Coronary artery (tissue), 2 donors: ENCODE measurements at places on chromosomes 6 and 20.

DNA sequence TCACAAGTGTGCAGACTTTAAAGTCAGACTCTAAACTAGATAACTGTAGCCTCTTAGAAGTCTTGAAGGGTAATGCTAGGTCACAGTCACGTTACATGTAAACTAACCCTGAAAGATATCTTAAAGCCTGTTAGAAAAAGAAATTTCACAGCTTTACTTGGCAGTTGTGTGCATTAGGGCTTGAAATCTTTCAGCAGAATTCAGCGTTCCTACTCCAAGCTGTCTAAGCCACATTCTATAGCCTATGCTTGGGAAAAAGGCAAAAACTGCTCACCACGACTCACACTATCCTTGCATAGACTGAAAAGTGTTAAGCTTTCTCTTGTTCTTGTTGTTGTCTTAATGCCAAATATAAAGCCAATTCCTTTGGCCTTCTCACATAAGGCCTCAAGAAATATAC lies 338.0 kb upstream of the SASH1 start:
- no peak for DNase-seq

DNA sequence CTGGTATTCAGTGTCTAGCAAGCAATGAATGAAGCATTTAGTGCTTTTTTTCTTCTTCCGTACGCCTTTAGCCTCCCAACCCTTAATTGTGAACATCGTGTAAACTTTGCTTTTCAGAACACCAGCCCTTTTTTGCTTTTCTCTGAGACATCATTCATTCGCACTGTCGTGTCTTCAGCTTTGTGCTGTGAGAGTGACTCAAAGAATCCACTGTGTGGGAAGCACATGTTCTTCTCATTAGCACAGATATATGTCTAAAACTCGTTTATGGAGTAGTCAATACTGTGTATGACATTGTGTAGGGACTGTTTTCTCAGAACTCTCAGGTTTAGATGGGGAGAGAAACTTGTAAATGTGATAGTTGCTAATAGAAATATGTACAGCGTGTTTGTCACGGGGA lies 279.1 kb downstream of the FARS2 start:
- DNase-seq: no peak

DNA sequence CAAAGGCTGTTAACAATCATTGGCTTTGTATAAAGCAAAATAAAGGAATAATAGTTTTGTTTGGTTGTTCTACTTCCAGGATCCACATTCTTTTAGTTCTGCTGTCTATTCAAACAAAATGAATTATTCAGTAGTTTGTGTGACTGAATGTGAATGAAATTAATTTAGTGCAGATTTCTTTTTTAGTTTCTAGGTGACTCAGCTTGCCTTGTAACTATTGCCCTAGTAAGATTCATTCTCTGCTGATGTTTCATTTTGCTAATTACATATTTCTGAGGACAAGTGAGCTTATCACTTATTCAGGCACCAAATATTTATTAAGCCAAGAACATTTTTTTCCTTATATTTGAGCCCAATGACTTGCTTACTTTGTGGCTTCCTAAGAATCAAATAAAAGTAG lies 46.5 kb upstream of the RIPOR2 start:
- no peak for DNase-seq

DNA sequence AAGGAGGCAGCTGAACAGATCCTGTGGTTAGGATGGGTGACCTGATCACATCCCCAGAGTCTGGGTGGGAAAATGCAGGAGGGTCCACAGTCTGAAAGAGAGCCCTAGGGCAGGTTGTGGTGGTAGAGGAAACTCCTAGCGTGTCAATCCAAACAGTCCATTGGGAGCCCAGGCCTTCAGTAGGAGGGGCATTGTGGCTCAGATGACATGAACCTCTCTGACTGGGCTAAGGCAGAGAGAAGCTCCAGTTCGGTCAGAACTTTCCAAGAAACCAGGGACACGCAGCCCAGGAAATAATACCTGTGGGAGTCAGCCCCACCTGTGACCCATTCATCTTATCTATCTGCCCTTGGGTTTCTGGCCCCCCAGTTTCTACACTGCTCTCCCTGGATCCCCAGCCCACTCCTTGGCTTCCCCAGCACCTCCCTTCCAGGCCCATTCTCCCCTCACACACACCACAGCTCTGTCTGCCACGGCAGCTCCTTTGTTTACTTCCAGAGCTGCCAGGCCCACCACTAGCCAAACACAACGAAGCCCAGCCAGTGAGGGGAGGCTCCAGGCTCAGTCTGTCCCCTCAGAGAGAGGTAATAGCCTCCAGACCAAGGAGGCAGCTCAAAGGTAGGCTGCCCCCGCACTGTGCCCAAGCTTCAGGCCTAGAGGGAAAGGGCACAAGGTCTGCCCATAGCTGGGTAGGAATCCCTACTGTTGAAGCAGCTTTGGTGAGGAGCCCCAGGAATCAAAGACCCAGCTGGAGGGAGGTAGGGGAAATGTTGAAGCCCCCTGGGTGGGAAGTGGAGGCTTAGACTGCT lies 6.2 kb downstream of the GDF5 start:
- DNase-seq: no peak

DNA sequence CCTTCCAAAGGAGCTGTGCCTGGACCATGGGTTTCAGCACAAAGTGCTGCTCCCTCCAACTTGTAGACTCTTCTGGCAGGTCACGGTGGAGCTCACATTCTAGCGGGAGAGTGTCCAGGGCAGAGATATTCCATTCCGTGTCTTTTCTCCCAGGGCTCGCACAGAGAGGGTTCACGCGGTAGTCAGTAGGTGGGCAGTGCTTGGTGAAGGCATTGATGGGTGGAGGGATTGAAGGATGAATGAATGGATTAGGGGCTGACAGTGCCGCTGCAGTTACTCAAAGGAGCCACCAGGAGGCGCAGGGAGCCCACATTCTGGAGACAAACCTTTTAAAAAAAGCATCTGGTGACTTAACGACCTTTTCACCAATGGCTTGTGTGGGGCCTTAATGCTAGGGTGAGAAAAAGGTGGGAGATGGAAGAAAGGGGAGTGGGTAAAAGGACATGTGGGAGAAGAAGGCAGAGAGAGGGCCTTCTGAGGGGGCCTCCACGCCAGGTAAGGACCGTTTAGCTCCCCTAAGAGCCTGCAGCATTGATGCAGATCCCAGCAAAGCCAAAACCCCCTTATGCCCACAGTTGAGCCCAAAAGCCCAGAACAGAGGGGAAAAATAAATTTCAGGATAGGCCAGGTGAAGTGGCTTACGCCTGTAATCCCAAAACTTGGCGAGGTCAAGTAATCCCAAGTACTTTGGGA lies 17.5 kb upstream of the FAM110A start:
- peak; percentile 69 for DNase-seq

DNA sequence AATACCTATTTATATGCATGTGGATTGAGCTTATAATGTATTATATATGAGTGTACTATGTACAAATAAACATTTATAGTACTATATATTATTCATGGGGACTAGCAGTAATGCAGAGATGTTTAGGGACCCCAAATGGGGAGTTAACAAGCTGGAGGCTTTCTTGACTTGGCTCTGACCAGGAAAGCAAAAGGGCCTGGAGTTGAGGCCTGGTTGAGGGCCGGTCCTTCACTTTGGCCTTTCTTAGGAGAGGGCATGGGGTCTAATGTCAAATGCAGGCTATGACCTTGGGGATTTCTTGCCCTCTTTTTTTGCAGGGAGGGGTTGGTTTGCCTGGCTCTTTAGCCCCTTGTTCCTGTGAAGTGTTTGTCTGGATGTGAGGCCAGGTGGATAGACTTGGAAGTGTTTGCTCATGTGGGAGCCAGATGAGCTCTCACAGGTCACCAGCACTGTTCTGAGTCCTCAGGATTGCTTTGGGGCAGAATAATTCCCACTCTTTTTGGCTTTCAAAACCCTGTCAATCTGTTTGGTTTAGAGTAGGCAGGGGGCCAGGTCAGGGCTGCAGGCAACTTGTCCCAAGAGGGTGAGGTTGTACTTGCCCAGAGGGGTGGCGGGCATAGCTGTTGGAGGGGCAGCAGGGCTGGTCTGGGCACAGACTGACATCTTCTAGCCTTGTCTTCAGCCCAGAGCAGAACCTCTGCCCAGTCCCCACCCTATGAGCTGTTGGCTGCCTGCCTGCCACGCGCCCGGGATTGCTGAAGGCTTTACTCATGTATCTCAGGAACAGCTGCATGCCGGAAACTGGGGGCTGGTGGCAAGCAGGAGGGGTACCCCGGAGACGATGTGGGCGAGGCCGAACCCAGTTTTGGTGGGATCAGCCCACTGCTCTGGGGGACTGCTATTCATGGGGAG lies 14.6 kb downstream of the TJAP1 start:
- DNase-seq: no peak

- no peak for DNase-seq
These were observed 147.4 kb upstream of the MLN start for GRCh38 chr6:33950891-33951889.

DNA sequence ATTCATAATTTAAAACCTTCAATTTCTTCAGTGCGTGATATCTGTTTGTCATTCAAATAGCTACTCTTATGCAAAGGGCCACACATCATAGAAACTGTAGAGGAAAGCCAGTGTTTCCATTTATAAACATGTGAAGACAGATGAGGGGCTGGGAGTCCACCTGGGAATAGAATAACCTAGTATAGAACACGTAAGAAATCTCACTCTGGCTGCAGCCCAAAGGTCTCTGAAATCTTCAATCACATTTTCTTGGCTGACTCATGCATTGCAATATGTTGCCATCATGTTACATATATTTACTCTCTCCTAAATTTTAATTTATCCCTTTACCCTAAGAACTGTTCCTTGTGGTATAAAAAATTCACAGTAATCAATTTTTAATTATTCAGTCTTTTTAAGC lies 123.2 kb downstream of the ELOVL4 start:
- DNase-seq: no peak

- no peak for DNase-seq
These were observed 34.2 kb downstream of the FOXQ1 start for GRCh38 chr6:1346101-1346500.

- DNase-seq: no peak
These were observed 23.6 kb downstream of the COL11A2 start for GRCh38 chr6:33168639-33169038.

DNA sequence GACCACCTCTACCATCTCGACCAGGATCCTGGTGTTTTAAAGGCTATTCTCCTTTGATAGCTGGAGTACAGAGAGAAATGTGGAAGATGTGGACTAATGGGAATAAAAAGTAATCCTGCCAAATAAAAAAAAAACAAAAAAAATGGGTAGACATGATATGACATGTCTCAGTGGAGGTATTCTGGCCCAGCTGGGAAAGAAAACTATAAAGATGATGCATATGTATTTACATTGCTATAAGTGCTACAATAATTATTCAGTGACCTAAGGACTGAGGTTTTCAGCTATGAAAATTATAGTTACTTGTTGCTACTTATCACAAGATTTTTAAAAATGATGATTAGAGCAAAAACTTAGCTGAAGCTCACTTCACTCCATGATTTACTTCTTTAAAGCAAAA lies 101.1 kb downstream of the SIM1 start:
- no peak for DNase-seq

DNA sequence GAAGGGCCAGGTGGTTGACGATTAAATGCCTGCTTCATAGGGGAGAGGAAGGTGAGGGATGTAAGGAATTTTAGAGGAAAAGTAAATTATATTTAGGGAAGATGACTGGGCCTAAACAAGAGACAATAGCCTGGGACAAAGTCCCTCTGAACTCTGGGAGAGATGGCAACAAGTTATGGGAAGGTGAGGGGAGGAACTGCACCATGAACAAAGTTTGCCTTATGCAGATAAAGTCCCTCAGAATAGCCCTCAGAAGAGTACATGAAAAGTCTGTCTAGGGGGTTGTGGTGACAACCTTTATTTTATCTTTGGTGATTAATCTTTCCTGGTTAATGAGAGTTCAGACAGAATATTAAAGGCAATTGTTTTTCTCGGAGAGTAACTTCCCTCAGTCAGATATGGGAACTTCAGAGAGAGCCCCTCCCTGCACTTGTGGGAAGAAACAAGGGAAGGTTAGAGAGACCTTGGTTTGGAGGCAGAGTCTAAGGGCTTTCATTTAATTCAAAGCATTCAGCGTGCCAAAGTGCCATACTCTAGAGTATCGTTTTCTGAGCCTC lies 27.1 kb upstream of the FAM217A start:
- no peak for DNase-seq

GRCh38 chr6:17621003-17621402 lies 20.9 kb downstream of the FAM8A1 start:
- no peak for DNase-seq

DNA sequence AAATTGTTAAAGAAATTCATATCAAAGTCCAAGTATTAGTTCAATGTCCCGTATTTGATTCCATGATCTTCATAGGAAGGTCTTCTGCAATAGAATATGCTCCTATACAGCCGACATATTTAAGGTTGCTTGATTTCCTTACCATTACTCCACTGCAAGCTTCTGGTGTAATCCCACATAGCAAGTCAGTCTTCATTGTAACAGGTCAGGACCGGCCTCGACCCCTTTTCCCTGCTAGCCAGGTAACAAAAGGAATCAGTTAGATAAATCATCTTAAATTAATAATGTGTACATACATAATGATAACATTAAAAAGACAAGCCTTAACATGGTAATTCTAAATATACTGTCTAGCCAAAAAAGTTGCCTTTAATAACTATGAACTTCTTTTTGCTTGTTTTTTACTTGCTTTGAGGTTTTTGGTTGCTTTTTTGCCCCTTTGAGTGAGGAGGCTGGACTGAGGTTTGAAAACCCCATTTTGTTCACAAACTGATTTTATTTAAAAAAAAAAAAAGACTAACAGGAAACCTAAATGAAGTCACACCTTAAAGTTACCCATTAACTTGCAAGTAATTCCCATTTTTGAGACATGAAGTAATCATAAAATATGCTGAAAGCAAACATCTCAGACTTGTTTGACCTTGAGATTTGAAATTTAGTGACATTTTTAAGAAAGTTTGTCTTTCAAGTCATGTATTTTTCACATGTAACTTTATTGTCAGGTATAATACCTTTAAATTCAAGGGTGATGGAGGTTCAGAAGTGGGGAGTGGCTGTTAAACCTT lies 19.2 kb upstream of the SNX14 start:
- no peak for DNase-seq

DNA sequence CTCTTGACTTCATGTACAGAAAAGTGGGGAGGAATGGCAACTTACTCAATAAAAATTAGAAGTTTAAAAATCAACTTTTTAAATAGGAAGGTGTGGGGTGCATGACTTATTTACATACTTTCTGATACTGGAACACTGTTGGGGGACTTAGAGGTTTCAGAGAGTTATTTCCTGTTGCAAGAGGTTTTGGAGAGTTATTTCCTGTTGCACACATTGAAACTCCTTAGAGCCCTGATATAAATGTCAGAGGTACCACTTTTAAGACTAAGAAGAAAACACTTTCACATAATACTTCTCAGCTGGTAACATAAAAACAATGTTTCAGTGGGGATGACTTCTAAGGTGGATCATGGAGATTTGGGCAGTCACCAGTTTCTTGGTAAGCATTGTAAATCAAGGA lies 579.9 kb downstream of the MMUT start:
- no peak for DNase-seq

GRCh38 chr20:38108986-38109541 lies 56.0 kb downstream of the TGM2 start:
- DNase-seq: no peak

GRCh38 chr6:69631552-69632346 lies 165.1 kb downstream of the LMBRD1 start:
- DNase-seq: no peak

DNA sequence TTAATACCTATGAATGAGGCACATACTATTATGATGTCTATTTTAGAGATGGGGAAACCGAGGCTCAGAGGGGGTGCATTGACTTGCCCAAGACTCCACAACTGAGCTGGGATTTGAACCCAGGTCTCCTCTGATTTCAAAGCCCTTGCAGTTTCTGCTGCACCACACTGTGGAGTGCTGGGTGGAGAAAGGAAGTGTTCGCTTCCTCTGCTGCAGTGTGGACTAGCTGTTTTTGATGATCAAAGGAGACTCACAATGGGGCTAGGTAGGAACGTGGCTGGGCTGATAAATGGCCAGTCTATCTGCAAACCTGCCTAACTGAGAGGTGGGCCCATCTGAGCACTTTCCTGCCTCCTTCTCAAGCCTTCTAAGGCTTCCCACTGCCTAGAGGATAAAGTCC lies 87.2 kb downstream of the CD40 start:
- no peak for DNase-seq
